Bronchial epithelial cell (primary cell): ENCODE measurements at places on chromosomes 7 and 10.
A peak's percentile ranks its signal among the peaks of the same experiment; 100 is the strongest.

GRCh38 chr7:107960272-107960671 lies 42.7 kb downstream of the LAMB1 start:
- DNase-seq = no peak

GRCh38 chr10:117754770-117755658 lies 212.5 kb downstream of the EMX2 start:
- DNase-seq = no peak

DNA sequence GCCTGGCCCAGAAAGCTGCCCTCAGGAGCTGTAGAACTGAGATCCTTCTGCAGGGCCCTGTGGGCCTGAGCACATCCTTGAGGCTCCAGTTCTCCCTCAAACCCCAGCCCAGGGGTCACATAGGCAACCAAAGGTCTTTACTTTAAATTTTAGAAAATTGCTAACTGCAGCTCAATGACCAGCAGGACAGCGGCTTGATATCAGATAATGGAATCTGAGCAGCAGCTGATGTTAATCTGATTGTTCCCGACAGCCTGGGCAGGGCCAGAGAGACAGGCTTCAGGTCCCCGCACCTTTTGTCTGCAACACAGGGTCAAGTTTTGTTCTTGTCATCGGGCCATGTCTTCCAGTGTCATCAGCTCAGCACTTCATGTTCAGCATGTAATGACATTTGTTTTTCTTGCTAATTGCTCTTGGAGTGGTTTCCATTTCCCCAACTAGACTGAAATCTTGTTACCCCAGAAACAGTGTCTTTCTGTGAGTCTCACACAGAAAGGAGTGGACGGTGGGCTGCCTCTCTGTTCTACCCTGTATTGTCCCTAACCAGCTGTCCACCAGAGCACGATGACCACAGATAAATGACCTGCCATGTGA lies 91.0 kb downstream of the PAXIP1 start:
- no peak for DNase-seq

GRCh38 chr7:12456506-12456905 lies 52.8 kb upstream of the VWDE start:
- no peak for DNase-seq

GRCh38 chr10:73785721-73786511 lies 510 bp downstream of the ZSWIM8 start:
- DNase-seq = peak; percentile 50

DNA sequence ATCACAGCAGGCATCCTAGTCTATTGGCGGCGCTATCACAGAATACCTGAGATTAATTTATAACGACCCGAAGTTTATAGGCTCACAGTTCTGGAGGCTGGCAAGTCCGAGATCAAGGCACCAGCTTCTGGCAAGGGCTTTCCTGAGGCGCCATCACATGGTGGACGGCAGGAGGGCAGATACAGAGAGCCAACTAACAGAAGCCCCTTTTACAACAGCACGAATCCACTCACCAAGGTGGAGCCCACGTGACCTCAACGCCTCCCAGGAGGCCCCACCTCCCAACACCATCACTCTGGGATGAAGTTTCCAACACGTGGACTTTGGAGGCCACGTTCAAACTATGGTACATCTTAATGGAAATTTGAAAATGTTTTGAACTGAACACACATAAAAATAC lies 255.3 kb downstream of the ELFN1 start:
- DNase-seq = no peak
